ENCODE measurements at places on chromosomes 3 and 15.

- DNase-seq, result peak; percentile 54
Measured at GRCh38 chr3:65785065-65785645, 253.6 kb downstream of the MAGI1 start.

DNA sequence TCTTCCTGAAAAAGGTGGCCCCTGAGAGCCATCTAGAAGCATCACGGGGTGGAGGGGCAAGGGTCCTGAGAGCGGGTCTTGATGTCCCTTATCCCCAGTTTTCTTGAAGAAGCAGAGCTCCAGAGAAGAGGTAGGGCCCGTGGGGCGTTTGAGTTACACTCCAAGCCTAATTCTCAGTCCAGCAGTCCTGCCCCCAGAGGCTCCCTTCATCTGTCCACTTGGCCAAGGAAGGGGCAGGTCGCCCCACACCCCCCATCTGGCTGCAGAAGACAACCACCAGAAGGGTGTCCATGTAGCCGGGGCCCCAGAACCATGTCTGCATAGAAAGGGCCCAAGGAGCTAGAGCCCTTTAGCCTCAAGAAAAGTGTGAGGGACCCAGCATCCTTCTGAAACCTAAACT, 25.5 kb upstream of the RPL32 start:
- DNase-seq, result no peak

GRCh38 chr3:194259982-194260766, 91.0 kb downstream of the CPN2 start:
- no peak for DNase-seq

DNA sequence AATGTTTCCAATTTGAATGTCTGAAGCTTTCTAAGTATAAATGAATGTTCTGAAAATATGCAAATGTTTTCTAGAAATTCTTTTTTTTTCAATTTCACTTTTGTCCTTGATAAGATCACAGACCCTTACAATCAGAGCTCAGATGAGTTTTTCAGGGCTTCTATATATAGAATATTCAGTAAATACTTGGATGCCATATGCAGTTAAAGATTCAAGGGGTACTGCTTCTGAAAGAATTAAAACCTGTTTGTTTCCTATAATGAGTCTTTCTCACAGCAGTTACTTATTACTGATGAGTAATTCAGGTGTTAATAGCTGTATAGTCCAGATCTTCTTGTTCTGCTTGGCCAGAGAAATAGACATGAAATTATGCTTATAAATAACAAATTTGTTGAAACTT, 812.6 kb downstream of the ZPLD1 start:
- DNase-seq, result no peak

DNA sequence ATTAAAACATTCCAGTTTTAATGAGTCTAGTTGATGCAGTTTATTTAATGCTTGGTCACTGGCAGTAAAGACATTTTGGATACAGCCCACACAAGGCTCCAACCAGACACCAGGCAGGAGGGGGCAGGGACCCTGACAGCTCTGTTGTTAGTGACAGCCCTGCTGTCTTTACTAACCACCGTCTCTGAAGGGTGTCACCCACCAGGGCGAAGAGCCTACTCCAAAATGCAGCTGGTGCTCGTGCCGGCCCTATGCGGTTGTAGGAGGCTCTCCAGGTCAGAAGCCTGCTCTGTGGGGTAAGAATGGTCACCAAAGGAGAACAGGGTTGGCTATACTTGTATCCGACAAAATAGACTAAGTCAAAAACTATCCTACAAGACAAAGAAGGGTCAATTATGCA, 132.2 kb downstream of the ATP10A start:
- DNase-seq, result no peak

DNA sequence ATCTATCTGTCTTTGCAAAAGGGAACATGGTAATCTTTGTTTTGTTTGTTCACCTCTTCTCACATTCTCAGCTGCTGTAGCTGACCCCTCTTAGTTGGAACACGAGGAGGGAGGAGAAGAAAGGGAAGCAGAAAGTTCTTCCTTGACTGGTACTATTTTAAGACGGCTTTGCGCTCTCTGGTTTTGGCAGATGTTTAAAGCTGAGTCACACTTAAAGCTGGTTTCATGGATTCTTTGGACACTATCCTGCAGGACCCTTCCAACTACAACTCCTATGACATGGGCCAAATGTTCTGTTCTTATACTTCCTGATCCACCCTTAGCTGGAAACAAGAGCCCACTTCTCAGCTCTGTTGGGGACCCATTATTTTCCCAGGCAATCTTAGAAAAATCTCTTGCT, 40.6 kb upstream of the FXR1 start:
- DNase-seq, result no peak

GRCh38 chr15:73386238-73386637, 17.5 kb upstream of the HCN4 start:
- no peak for DNase-seq

- DNase-seq, result no peak
Measured at GRCh38 chr3:144287001-144287400, 315.4 kb downstream of the DIPK2A start.

DNA sequence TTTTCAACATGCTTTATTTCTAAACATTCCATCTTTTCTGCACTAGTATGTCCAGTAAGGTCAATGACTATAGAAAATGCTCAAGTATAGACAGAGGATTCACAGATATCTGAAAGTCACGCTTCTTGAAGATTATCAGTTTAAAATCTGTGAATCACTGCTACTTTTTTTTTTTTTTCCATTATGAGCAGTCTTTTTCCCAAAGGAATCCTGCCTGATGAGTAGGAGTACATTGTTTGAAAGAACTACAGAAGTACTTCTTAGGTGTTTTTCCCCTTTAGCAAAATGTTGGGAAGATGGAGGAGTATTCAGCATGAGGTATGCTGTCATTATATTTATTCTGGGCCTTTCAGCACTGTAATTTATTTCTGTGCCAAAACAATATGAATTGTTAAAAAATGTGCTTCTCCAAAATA, 266.2 kb downstream of the NLGN1 start:
- DNase-seq, result no peak

DNA sequence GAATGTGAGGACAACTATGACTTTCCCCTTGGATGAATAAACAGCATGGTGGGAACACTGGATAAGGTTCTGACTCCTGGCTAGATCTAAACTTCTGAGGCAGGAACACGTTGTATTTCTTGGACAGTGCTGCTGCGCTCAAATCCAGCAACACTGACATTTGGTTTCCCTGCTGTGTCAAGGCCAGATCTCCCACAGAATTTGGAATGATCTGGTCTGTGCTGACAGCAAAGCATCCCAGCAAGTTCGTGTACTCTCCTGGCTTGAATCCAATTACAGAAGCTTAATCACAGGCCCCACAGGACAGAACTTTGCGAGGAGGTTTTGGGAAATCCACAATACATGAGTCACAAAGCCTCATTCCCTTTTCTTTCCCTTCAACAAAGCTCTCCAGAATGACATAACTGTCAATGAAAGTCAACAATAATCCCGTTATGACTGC, 92.5 kb downstream of the ADAMTS9 start:
- DNase-seq, result no peak

DNA sequence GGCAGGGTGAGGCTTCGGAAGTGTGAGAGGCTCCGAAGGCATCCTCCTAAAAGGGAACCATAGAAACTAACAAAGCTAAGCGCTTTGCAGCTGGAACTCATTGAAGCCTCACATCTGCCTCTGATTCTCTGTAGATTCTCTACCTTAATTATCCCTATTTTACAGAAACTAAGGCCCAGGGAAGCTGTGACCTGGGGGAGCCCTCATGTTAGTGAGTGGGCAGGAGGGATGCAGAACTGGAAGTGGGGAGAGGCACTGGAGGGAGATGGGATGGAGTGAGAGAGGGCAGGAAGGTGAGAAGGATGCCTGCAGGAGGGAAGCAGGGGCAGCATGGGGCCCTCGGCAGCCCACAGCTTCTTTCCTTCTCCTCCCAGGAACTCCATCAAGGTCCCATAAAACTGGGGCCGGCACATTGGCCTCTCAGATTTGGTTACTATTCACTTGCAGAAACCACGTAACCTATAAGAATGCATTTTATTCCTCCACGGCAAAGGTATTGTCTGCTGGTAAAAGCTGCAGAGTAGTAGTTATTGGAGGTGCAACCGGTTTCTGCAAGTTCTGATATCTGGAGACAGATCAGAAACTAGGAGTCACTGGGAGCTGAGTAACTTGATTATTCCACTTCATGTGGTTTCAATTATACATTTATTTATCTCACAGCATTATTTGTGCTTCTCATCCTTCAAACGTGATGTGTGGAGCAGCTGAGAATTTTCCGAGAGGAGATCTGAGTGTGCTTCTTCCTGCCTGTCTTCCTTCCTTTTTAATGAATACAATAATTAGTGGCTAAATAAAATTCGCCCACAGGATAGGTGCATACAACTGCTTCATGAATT, 24.0 kb upstream of the CHCHD6 start:
- peak; percentile 12 for DNase-seq

DNA sequence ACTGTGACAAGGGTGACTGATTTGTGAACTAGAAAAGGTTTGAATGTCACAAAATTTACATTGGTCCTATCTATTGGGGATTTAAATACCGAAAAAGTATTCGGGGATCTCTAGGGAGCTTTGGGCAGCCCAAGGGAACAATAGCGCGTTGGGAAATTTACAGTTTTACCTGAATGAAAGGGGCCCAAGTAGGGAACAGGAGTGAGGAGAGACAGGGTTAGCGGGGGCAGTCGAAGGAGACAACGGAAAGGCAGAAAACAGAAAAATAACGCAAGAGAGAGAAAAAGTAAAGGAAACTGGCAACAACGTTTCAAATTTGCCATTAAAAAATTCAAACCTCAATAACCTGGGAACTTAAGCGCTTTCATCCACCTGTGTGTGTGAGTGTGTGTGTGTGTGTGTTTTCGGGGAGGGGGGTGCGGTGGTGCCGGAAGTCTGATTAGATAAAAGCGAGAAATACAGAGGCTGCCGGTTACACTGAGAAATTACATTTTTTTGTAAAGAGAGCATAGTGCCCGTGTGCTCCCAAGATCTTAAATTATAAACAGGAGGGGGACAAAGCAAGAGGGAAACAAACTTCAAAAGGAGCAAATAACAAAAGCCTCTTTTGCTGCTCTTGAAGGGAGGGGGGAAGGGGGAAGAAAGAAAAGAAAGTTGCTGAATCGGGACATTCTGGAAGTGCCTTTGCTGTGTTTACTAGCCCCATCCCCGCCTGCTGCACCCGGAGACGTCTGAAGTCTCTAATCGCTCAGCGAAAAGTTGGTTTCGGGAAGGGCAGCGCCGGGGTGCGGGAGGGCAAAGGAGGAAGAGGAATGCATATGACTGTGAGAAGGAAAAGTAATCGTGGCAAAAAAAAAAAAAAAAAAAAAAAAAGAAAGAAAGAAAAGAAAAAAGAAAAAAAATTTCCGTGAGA, 721 bp upstream of the ZIC1 start:
- no peak for DNase-seq

DNA sequence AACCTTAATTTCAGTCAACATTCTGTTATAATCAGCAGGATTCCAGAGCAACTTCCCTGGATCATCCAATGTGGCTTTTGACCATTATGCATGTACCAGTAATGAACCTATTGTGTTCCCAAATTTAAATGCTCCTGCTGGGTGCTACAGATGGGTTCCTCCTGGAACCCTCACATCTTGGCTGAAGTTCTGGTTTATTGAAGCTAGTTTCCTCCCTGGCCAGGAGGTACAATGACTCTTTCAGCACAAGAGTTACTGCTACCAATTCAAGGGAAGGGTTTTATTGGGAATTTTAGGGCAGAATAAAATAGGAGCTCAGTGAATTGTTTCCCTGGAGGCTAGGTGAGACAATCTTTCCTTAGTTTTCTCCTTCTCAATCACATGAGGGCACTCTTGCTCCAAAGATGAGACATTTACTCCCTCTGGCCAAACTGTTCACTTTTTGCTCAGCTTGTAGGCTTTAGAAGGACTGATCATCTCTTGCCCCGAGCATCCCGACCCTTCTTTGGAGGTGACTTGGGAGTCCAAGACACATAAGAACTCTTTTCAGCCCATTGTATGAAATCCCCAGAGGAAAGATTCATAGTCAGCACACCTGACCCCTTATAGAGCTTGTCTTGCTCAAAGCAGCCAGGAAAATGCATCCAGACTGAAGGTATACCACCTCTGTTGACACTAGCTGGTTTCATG, 8.8 kb upstream of the NPHP3 start:
- peak; percentile 12 for DNase-seq

- DNase-seq, result no peak
Measured at GRCh38 chr3:101833446-101833974, 15.8 kb upstream of the NFKBIZ start.

DNA sequence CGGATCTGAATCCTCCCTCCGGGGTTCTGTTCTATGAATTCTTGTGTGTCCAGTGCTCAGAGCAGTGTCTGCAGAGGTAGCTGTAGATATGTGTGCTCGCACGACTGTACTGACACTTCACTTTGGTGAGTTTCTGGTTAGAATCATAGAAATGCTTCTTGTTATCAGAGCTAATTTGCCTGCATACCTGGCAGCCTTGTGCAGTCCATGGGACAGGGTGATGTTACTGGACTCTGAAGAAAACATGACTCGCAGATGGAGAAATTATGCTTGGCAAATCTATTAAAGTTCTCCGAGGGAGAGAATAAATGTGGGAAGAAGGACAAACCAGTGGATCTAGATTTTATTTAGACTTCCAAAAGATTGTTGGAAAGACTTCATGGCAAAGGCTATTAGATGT, 12.2 kb downstream of the CGNL1 start:
- no peak for DNase-seq

- DNase-seq, result peak; percentile 24
Measured at GRCh38 chr15:50145451-50145872, 26.4 kb upstream of the ATP8B4 start.

DNA sequence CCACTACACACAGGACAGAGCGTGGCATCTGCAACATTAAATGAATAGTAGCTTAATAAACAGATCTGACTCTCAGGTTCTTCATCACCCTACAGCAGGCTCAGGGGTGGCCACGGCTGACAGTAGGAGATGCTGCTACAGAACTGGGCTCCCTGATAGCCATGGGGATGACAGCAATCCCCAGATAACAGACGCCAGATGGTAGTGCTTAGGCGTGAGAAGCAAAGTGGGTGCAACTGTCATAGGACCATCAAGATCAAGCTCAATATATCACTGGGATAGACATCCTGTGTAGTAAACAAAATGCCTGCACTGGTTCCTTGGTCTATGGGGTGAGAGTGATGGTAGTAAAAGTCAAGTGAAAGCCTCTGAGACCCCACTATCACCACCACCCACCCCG, 2.6 kb upstream of the TPRA1 start:
- DNase-seq, result no peak

GRCh38 chr3:11236588-11237461, 35.4 kb upstream of the ATG7 start:
- peak; percentile 73 for DNase-seq

DNA sequence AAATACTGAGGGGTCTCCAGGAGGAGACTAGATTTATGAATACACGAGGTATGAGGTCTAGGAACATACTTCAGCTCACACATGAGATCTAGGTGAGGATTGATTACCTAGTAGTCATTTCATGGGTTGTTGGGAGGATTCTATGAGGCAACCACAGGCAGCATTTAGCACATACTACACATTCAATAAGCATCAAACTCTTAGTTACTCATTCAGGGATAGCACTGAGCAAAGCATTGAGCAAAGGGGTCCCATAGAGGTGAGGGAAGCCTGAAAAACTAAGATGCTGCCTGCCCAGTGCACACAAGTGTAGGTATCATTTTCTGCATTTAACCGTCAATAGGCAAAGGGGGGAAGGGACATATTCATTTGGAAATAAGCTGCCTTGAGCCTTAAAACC, 4.5 kb downstream of the CCR5 start:
- DNase-seq, result no peak

- no peak for DNase-seq
Measured at GRCh38 chr3:31895471-31895870, 85.6 kb downstream of the OSBPL10 start.

- DNase-seq, result no peak
Measured at GRCh38 chr3:177429079-177429478, 231.8 kb upstream of the TBL1XR1 start.

- no peak for DNase-seq
Measured at GRCh38 chr15:25433118-25433865, 5.5 kb downstream of the UBE3A start.

Data from GM13976 (cell line).